Uterus (tissue), 4 donors: ENCODE measurements at places on chromosomes 4 and X. TPM values are rescaled to one million over a fixed set of nuclear protein-coding genes. Genes with fewer than 3 reads are reported as not detected.

ING2 gene
- total RNA-seq, result 16.1 TPM

UGT2B10 gene
- total RNA-seq, result not detected

FREM3 gene
- total RNA-seq, result not detected

GPAT3 gene
- total RNA-seq, result 4.1 TPM

DIPK2B gene
- total RNA-seq, result 25.4 TPM

GRCh38 chr4:86160426-86160825 lies 199.4 kb downstream of the MAPK10 start:
- no peaks in the 10 kb centered on the region for H3K4me1 ChIP-seq
- H3K27ac ChIP-seq, result no peak overlapping the region
- H3K4me3 ChIP-seq, result no peak overlapping the region
- H3K27me3 ChIP-seq, result no peaks in the 10 kb centered on the region
- no peak for DNase-seq
- H3K36me3 ChIP-seq, result no peaks in the 10 kb centered on the region

- no peaks in the 10 kb centered on the region for H3K4me1 ChIP-seq
- no peak overlapping the region for H3K4me3 ChIP-seq
- H3K27me3 ChIP-seq, result no peaks in the 10 kb centered on the region
- DNase-seq, result no peak
These were observed 137.6 kb downstream of the DCK start for GRCh38 chr4:71130827-71131603.

DNA sequence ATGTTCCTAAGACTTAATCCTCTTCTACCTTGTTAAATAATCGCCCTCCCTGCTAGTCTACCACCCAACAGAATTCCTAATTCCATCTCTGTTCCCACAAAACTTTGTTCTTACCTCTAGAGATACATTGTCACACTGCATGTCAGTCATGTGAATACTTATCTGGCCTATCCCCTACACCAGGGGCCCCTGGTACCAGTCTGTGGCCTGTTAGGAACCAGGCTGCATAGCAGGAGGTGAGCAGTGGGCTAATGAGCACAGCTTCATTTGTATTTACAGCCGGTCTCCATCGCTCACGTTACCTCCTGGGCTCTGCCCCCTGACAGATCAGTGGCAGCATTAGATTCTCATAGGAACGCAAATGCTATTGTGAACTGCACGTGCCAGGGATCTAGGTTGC lies 73.9 kb downstream of the APBB2 start:
- H3K27me3 ChIP-seq, result no peaks in the 10 kb centered on the region
- no peak overlapping the region for H3K27ac ChIP-seq
- DNase-seq, result no peak
- peaks cover 4% of the 10 kb centered on the region for H3K4me1 ChIP-seq
- H3K36me3 ChIP-seq, result no peaks in the 10 kb centered on the region

- H3K4me3 ChIP-seq, result no peak overlapping the region
- no peak overlapping the region for H3K27ac ChIP-seq
- H3K27me3 ChIP-seq, result no peaks in the 10 kb centered on the region
- no peaks in the 10 kb centered on the region for H3K4me1 ChIP-seq
These were observed 316.2 kb downstream of the GPAT3 start for GRCh38 chr4:83852085-83852451.

GRCh38 chr4:81930506-81931238 lies 443.1 kb downstream of the HNRNPD start:
- no peaks in the 10 kb centered on the region for H3K27me3 ChIP-seq
- H3K4me1 ChIP-seq, result no peaks in the 10 kb centered on the region
- no peak for DNase-seq

DNA sequence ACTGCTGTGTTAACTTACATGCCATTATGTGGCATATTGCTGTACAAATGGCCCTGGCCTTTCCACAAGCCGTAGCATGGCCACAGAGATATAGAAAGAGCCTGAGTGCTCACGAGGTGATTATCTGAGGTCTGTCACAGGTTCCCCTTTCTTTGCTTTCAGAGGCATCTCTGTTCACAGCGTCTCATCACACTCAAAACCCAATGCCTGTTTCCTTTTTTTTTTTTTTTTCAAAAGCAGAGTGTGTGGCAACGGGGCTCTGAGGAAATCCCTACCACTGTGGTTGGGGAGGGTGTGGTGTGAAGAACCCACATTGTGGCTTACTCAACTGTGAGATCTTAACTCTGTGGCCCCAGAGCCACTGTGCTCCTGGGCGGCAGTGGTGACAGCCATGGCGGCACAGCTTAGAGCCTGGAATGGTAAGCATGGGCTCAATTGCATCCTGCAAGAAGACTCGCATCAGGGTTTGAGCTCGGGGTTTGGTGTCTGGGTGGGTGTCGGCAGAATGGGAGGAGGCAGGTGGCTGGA lies 30.8 kb downstream of the RTL5 start:
- H3K27ac ChIP-seq, result no peak overlapping the region
- no peaks in the 10 kb centered on the region for H3K36me3 ChIP-seq

GRCh38 chr4:110107866-110108265 lies 90.5 kb downstream of the ELOVL6 start:
- DNase-seq, result no peak
- no peak overlapping the region for H3K4me3 ChIP-seq
- H3K27me3 ChIP-seq, result no peaks in the 10 kb centered on the region
- no peaks in the 10 kb centered on the region for H3K4me1 ChIP-seq
- no peak overlapping the region for H3K27ac ChIP-seq
